Bronchial smooth muscle cell (primary cell): ENCODE measurements at places on chromosomes 5 and 9. TPM values are rescaled to one million over a fixed set of nuclear protein-coding genes. Genes with fewer than 3 reads are reported as not detected.

Gene PCDHA12
- total RNA-seq = under 0.01 TPM in 2 replicates

Gene TOPORS
- 26.6 and 29.5 TPM in 2 replicates for total RNA-seq

Gene KCNV2
- total RNA-seq = not detected in 2 replicates

Gene LCN1
- total RNA-seq = not detected in 2 replicates

Gene SPEF2
- total RNA-seq = 1.2 and 3.5 TPM in 2 replicates

Gene ADAMTS2
- total RNA-seq = 30.3 and 36.8 TPM in 2 replicates

Gene GALT
- 34.5 and 41.1 TPM in 2 replicates for total RNA-seq

Gene STC2
- total RNA-seq = 315 and 727 TPM in 2 replicates

Gene TLR4
- 2.2 and 5.8 TPM in 2 replicates for total RNA-seq

Gene TRIM52
- total RNA-seq = 5.7 and 10.0 TPM in 2 replicates

Gene ADAMTSL2
- under 0.01 TPM in 1 of 2 replicates, not detected in the other for total RNA-seq

Gene EPB41L4B
- total RNA-seq = 0.16 and 0.26 TPM in 2 replicates

Gene ZNF346
- 12.7 and 14.7 TPM in 2 replicates for total RNA-seq

Gene IL9
- total RNA-seq = not detected in 2 replicates

Gene KLHL3
- total RNA-seq = 0.77 and 1.6 TPM in 2 replicates

Gene CBY3
- total RNA-seq = 0.16 TPM in 1 of 2 replicates, not detected in the other

Gene PCDHB11
- total RNA-seq = 0.16 and 0.69 TPM in 2 replicates

Gene C5
- 3.9 and 5.7 TPM in 2 replicates for total RNA-seq

Gene SMAD5
- total RNA-seq = 39.0 and 40.2 TPM in 2 replicates

Gene GPR151
- total RNA-seq = not detected in 2 replicates

Gene MRPL41
- total RNA-seq = 32.7 and 62.6 TPM in 2 replicates

Gene ENTPD8
- total RNA-seq = under 0.01 TPM in 1 of 2 replicates, not detected in the other

Gene C9orf153
- total RNA-seq = 0.09 and 0.32 TPM in 2 replicates

Gene CCNG1
- total RNA-seq = 325 and 459 TPM in 2 replicates

Gene ANKRD31
- total RNA-seq = 0.09 and 0.16 TPM in 2 replicates

Gene OR1Q1
- not detected in 2 replicates for total RNA-seq

Gene FER
- 24.1 and 28.0 TPM in 2 replicates for total RNA-seq

Gene MAN1B1
- total RNA-seq = 73.7 and 76.9 TPM in 2 replicates

Gene TTLL11
- 2.5 and 3.6 TPM in 2 replicates for total RNA-seq

Gene DBH
- not detected in 2 replicates for total RNA-seq

Gene CAPSL
- total RNA-seq = not detected in 2 replicates

Gene ZNF366
- not detected in 2 replicates for total RNA-seq

Gene ZNF483
- 1.9 and 2.2 TPM in 2 replicates for total RNA-seq

Gene ZNF169
- 1.5 and 2.7 TPM in 2 replicates for total RNA-seq

Gene SPATA31C1
- total RNA-seq = not detected in 2 replicates
